ENCODE measurements at places on chromosomes 3 and 15.

DNA sequence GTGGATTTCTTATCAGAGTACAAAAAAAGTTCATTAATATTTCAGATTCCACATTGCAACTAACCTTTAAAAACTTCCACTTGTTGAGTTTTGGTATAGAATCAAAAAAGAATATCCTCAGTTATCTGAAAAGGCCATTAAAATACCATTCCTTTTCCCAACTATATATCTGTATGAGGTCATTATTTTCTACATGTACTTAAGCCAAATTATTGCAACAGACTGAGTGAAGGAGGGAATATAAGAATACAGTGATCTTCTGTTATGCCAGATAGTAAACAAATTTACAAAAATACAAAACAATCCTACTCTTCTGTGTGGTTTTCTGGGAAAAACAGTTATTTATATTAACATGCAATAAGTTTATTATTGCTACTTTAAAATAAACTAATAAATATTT is 5.7 kb upstream of the GANC start:
- DNase-seq, result no peak

GRCh38 chr3:116445311-116445841 is at the start of gene LSAMP:
Gene LSAMP (minus strand): TSS chr3:116445487.
- DNase-seq, result no peak

- no peak for DNase-seq
Observed at GRCh38 chr3:150068440-150069153, 97.9 kb upstream of the PFN2 start.

DNA sequence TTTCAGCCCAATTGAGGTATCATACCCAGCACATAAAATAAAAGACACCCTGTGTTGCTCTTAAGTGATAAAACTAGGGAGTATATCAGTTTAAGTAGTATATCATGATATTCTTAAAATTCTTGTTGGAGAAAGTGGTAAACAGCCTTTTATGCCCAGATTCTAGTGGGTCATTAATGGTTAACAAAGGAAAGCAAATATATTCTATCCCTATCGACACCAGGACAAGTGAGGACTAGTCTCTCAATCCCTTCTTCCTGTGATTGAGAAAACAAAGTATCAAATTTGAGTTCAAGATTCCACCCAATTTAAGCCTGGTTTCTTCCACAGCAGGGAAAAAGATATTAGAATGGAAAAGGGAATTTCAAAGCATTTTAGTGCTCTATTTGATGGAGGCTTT is 142.4 kb upstream of the IL12A start:
- no peak for DNase-seq

DNA sequence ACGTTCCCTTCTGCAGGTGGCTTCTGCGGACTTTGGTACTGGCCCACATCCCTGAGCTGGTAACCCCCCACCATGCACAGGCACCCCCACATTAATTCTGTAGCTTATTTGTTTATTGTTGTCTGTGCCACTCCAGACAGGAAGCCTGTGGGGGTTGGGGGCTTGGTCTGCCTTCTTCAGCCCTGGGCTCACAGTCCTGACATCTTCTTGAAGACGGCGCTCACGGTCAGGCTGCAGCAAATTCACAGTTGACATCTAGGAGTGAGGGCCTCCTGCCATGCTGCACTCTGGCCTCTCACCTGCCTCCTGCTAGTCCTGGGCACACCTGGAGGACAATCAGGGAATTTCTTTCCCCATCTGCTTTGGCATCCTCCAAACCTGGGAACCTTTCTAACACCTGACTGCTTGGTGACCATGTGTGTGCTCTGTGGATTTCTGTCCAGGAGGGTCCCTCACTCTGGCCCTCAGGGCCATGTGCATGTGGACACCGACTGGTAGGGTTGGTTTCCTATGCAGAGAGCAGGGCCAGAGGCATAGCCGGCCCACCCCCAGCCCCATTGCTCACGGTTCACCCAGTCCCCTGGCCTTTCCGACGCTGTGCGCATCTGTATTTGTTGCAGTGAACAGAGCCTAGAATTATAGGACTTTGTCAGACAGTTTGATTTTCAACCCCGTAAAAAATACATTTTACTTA is 68.8 kb downstream of the APBA2 start:
- no peak for DNase-seq

All from GM12892 (cell line).